ENCODE measurements at places on chromosomes 12 and 14. TPM values are rescaled to one million over a fixed set of nuclear protein-coding genes. Genes with fewer than 3 reads are reported as not detected.

Gene FGD4
- total RNA-seq: 26.3 TPM

Gene SLC7A8
- total RNA-seq: 1.4 TPM

Gene FAM181A
- total RNA-seq: not detected

Gene UBR7
- total RNA-seq: 22.0 TPM

Gene MYH6
- total RNA-seq: not detected

Gene INSM2
- total RNA-seq: not detected

Gene AMN
- 0.56 TPM for total RNA-seq

Gene RPL10L
- total RNA-seq: not detected

Gene APAF1
- 39.3 TPM for total RNA-seq

Gene IL31
- not detected for total RNA-seq

Gene NAV3
- total RNA-seq: 62.1 TPM

Gene GUCY2C
- not detected for total RNA-seq
